Stimulated activated CD4-positive, alpha-beta T cell treated with anti-CD3 and anti-CD28 coated beads, TNF-alpha, amount 100 ng/mL, for 1 hour (primary cell): ENCODE measurements at places on chromosomes 1 and 21.

DNA sequence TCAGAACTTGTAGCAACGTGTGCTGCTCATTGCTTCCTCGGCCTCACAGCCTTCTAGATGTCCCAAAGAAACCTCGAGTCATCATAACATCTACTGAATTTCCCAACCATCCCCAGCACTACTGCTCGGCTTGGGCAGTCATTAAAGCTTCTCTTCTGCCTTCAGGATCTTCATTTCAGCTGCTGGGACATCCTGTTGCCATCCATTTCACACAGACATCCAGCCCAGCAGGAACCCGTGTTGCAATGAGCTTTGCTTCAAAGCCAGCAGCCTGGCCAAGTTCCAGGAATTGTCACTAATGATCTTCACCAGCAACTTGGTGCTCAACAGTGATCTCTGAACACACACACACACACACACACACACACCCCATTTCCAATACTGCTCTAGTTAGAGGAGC lies 18.5 kb downstream of the WLS start:
- DNase-seq = no peak

DNA sequence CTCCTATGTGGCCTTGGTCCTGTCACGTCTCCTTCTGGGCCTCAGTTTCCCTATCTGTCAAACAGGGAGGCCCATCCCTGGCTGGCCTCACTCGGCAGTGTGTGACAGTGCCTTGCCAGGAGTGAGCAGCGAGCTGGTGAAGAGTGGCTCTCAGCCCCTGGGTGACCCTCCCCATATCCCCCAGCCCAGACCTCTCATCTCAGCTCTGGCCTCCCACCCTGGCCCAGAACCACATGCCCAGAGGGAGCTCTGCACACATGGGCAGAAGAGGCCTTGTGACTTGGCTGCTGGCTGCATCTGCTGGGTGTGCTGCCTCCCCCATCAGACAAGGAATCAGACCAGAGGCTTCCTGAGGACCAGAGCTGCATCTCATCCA lies 19.5 kb upstream of the PADI1 start:
- DNase-seq = no peak

DNA sequence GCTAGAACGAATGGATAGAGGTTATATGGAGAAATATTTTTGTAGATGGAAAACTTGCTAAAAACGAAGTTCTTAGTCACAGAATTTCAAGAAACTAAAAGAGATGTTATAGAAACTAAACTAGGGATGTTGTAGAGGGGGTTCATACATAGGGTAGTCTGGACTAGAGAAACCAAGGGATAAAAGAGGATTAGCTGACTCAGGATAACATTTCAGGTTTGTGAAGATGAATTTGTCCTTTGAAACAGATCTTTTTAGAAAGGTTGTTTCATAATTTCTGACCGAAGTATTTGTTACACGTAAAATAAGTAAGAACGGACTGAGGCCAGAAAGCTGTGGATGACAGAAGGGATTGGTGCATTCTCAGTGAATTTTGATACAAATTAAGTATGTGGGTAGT lies 13.6 kb downstream of the YTHDF2 start:
- DNase-seq = no peak

GRCh38 chr1:205150651-205151428 lies 29.1 kb upstream of the RBBP5 start:
- no peak for DNase-seq

- DNase-seq = peak; percentile 47
Observed at GRCh38 chr1:54996359-54996868, 2.3 kb upstream of the BSND start.

DNA sequence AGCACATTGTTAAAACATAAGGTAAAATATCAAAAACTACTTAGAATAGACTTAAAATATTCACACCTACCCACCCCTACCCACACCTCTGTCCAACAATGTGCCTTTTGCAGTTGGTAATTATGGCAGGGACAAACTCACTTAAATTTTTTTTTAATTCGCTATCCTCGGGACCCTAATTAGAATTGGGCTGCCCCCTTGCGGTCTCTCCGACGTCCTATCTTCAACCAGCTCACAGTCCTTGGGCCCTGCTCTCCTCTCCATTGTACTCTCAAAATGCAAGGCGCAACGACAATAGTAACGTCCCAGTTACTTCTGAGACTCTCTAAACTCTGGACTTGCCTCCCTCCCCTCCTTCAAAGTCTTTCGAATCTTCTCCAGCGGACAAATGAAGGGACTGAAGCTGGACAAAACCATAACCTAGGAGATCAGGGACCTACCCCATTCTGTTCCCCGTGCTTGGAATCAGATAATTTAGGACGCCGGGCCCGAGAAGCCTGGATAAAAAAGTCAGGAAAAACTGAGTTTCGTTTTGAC lies 1.1 kb upstream of the CIART start:
- peak; percentile 39 for DNase-seq

DNA sequence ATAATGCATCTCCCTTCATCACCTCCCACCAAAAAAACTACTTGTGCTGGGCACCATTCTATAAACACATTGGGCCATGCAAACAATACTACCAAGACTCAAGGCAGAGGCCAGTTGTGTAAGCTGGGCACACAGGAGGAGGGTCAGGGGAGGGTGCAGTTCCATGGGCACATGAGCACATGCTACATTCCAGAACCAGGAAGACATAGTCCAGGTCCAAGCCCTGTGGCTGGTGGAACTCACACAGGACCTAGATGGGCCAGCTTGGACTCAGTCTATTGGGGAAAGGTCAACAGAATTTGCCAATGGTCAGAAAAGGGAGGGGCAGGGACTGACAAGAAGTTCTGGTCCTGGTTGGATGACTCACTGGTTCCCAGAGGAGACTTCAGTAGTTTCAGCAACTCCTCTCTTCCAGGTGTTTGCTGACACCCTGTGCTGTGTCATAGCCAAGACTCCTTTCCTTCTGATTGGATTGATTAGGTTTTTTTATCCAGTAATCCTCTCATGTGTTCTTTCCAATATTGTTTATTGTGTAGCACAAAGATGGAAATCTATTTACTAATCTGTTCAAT lies 249.7 kb downstream of the C1orf94 start:
- DNase-seq = no peak

DNA sequence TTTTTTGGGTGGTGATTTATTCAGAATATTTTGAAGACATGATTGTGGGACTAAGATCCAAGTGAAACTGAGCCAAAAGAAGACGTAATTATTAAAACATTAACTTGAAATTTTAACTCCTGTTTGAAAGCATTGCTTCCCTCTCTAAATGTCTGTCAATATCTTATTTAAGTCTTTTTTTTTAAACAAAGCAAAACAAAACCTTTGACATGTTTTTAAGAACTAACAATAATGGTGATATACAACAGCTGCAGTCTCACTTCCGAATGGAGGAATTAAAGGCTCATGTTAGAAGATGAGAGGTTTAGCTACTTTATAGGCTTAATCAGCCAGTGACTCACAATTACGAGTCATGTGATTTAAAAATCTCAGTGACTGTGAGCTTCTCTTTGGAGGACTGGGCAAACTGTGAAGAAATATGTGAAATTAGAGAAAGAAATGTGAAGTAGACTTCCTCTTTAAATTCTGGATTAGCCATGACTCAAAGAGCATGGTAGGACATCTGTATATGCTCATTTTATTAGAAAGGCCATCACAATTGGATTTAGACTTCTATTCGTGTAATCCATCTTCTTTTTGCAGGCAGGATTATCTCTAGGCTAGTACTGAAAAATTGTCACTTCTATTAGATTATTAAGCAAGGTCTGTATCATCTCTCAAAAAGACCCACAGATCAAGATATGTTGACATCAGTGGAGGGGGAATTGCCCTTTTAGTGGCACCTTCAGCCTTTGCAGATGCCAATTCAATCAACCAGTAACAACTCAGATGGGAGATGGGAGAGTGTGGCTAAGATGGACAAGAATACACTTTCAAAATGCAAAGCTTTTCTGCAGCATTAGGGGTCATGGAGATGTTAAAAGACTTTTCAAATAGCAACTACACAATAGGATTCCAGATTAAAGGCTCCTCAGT lies 28.7 kb downstream of the KCNA3 start:
- no peak for DNase-seq

DNA sequence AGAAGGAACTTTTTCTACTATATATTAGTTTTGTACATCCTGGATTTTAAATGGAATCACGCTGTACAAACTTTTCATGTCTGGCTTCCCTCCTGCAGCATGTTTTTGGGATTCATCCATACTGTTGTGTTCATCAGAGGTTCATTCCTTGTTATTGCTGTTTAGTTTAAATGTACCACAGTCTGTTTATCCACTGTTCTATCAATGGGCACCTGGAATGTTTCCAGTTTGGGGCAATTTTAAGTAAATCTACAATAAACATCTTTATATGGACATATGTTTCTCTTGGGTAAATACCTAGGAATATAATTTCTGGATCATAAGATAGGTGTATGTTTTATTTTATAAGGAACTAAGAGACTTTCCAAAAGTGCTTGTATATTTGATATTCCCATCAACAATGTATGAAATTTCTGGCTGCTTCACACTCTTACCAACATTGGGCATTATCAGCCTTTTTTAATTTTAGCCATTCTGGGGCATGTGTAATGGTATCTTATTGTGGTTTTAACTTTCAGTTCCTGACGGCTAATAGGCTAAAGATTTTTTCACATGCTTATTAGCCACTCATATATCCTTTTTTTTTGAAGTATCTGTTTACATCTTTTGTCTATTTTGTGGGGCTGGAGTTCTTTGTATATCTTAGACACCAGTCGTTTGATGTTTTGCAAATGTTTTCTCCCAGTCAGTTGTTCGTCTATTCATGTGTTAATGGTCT lies 48.8 kb downstream of the RPS6KC1 start:
- DNase-seq = no peak

DNA sequence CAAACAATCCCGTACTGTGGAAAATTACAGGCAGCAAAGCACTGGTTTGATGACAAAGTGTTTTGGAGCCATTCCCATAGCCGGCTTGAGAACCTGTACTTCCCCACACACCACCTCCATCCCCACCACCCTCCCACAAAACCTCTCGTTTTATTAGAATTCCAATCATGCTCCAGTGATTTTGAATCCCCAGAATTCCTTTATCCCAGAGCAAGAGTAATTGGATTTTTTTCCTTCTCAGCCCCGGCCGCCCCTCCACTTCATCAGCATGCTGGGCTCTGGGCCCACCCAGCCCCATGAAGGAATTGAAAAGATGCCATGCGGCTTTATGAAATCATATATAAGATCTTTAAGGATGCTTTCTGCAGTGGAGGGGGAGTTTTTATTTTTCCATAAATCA lies 136.6 kb downstream of the OMA1 start:
- no peak for DNase-seq

GRCh38 chr1:116983678-116984077 lies 17.9 kb upstream of the CD101 start:
- no peak for DNase-seq

DNA sequence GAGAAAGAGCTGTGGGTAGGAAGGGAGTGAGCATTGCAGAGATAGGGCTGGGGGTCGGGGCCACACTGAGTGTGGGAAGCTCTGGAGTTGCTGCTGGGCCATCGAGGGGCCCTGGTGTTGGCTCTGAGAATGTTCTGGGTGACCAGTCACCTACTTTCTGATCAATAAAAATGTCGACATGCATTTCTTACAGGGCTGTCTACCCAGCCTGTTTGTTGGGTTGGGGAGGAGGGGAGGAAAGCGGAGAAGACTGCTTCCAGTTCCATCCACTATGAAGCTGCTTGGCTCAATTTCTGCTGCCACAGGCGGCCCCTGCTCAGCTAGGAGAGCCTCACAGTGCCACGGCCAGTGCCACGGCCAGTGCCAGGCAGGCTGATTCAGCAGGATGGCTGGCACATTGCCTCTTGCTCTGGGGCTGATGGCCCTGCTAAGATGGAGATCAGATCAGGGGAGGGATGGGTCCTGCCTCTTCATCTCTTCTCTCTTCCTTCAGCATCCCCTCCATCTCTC lies 3.0 kb upstream of the PADI3 start:
- no peak for DNase-seq

DNA sequence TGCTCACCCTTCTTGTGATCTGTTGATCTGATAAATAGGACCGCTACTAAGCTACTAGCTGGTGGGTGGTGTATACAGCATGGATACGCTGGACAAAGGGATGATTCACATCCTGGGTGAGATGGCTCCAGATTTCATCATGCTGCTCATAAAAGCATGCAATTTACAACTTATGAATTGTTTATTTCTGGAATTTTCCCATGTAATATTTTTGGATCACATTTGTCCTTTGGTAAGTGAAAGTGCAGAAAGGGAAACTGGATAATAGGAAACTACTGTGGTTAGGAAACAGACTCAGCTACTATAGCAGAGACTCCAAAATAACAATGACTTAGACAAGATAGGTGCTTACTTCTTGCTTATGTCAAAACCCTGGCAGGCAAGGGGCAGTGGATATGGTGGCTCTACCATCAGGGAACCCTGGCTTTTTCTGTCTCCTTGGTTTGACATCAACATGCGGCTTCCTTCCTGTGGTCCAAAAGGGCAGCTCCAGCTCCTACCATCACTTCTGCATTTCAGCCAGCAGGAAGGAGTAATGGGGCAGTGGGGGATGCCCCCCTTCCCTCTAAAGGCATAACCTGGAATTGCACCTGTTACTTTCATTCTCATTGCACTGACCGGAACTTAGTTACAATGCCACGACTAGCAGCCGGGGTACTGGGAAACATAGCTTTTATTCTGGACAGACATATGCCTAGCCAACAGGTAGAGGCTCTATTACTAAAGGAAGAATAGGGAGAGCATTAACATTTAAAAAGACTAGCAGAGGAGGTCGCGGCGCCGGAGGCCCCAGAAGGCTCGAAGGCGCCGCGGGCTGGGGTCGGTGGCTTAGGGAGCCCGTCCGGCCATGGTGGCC lies 13.8 kb upstream of the AK2 start:
- no peak for DNase-seq

- no peak for DNase-seq
Observed at GRCh38 chr1:104718752-104719151, 969.1 kb downstream of the AMY1C start.

DNA sequence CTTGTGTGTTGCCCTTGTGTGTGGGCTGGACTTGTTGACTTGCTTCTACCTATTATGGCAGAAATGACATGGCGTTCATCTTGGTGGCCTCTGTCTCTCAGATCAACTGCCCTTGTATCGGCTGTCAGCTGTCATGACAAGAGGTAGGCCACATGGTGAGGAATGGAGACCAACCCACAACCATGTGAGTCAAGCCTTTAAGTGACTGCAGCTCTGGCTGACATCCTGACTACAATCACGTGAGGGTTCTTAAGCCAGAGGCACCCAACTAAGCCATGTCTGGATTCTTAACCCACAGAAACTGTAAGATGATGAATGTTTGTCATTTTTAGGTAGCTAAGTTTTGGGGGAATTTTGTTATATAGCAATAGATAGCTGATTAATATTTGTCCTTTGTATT lies 82.1 kb downstream of the KCND3 start:
- DNase-seq = no peak

- DNase-seq = no peak
Observed at GRCh38 chr1:206698011-206698410, 13.3 kb downstream of the MAPKAPK2 start.

- DNase-seq = no peak
Observed at GRCh38 chr1:8161546-8162105, 135.5 kb upstream of the ERRFI1 start.

- no peak for DNase-seq
Observed at GRCh38 chr1:65467536-65467935, 47.1 kb downstream of the LEPR start.

DNA sequence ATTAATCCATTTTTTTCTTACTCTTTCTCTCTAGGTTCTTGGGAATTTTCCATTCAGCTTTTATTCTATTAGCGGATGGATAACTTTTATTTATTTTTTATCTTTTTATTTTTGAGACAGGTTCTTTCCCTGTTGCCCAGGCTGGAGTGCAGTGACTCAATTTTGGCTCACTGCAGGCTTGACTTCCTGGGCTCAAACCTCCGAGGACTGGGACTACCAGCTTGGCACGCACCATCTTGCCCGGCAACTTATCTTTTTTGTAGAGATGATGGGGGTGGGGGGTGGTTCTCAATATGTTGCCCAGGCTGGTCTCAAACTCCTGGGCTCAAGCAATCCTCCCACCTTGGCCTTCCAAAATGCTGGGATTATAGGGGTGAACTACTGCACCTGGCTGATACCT lies 36.1 kb upstream of the CHIT1 start:
- DNase-seq = no peak
